ENCODE measurements at places on chromosomes 2 and 18.
A peak's percentile ranks its signal among the peaks of the same experiment; 100 is the strongest.

DNA sequence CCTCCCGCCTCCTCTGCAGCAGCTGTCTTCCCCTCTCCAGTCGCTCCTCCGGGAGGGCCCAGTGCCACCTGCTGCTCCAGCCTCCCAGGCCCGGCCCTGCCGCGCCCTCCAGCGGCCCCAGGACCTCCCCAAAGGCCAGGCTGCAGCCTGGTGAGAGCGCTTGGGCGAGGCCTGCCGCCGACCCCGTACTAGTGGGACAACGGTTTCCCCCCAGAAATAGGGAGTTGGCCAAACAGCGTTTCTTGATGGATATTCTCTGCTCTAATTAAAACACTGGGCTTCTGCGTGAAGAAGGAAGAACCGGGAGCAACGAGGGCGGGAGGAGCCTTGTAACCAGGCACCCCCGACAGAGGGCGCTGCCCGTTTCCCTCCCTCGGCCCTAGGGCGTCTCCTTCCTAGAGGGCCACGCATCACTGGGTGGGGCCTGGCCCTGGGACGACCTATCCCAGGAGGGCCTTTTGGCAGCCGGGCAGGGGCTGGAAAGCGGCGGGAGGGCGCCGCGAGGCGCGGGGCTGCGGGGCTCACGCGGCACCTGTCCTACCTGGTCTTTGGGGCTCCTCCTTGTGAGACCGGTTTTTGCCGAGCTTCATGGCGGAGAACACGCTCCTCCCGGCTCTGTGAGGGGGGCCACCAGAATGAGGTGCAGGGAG, 25.4 kb upstream of the OTOF start:
- peak; percentile 93 for DNase-seq

GRCh38 chr18:3150274-3150673, 69.5 kb downstream of the MYOM1 start:
- no peak for DNase-seq

GRCh38 chr2:69060938-69061501, 48.0 kb downstream of the ANTXR1 start:
- no peak for DNase-seq

GRCh38 chr18:70659036-70659925, 370.4 kb downstream of the SOCS6 start:
- DNase-seq: no peak

GRCh38 chr2:217742276-217742675, 260.5 kb downstream of the TNS1 start:
- no peak for DNase-seq

GRCh38 chr18:46332286-46332801, 228.2 kb downstream of the HAUS1 start:
- DNase-seq: no peak

DNA sequence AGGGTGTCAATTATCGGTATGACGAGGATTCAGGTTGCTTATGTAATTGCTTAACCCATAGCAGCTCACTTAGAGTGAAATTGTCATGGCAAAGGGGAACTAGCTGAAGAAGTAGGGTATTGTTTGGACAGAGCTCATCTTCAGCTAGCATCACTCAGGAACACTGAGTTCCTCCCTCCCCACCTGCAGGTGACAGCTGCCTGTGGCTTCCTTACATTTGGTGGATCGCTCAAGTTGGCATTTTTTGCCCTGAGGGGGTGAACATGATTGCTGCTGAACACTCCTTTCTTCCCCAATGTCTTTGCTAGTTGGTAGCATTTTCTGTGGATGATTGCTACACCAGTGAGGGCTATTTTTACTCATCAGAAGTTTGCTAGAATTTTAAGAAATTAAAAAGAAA, 86.7 kb upstream of the THUMPD2 start:
- no peak for DNase-seq

- no peak for DNase-seq
These were observed 389.3 kb upstream of the MYT1L start for GRCh38 chr2:2720351-2720750.

DNA sequence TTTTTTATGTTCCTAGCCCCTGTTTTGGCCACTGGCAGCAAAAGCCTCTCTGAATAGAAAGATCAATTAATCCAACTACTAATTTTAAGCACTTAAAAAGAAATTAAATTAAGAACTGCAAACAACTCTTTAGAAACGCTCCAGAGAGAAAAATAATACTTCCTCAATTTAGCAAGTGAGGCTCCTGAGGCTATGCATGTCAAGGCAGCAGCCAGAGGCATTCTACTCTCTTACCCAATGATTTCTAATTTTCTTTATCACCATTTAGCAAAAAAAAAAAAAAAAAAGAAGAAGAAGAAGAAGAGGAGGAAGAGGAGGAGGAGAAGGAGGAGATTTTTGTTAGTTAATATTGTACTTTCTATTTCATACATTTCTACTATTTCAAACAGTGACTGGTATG, 68.5 kb downstream of the TMEM237 start:
- no peak for DNase-seq

DNA sequence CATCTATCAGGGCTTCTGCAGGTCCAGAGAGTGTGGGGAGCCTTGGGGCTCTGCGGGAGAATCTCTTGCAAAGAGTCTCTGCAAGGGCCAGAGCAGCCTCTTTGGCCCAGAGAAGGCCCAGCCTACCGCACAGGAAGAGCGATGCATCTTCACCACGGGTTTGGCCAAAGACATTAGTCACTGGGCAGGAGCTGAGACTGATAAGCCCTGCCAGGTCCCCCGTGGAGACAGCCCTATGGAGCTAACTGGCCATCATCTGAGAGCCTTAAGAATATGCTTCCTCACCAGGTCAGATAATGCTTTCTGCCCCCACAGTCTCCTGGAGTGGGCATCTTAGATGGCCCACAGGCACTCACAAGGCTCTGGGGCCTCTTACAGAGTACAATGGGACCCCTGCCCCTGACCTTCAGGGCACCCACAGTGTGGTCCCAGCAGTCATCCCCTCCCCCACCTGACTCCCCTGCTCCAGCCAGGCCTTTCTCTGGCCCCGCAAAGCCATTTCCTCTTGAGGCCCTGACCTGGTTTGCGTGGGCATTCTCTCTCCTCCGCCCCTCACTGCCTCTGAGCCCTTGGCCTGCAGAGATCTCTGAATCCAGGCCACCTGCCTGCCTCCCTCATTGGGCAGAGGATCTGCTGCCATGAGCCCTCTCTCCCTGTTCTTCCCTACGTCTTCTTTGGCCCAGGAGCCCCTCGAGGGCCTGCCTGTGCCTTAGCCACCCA, 31.9 kb upstream of the MAPRE3 start:
- no peak for DNase-seq

DNA sequence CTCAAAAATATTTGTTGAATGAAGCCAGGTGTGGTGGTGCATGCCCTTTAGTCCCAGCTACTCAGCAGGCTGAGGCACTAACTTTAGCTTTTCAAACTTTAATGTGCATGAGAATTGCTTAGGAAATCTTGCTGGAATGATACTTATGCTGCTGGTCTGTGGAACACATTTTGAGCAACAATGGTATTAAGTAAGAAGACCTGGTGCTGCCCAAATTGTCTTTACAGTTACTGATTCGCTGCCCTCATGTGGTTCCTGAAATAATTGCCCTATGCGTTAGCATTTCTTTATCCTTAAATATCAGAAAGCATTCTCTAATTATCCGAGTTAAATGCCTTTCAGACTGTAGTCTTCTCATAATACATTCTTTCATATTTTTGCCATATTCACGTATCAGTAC, 76.0 kb upstream of the SESTD1 start:
- DNase-seq: no peak

- no peak for DNase-seq
These were observed 31.3 kb downstream of the DGKD start for GRCh38 chr2:233385489-233386044.

DNA sequence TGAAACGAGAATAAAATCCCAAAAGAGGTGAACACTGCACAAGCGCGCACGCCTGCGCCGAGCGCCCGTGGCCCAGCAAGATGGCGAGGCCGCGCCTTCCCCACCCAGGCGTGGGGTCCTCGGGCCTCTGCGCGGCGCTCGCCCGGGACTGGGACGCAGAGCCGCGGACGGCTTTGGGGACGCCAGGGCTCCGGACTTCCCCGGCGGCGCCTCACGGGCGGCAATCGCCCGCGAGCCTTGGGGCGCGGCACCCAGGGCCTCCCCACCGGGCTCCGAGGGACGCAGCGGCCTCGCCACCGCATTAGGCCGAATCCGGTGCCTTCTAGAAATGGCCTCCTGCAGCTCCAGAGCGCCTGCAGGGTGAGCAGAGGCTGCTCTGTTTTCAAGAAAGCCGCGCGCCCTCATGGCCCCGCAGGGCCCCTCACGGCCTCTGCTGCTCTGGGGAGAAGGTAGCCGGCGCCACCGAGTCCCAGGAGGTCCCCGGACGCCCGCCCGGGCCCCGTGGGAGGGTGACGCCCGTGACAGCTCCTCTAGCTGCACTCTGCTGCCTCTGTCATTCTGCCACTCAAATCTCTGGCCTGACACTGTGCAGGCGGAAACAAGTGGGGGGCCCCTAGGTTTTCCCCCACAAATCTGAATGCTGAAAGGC, 35.9 kb upstream of the POMC start:
- DNase-seq: peak; percentile 61

- no peak for DNase-seq
These were observed 191.7 kb upstream of the NDUFV2 start for GRCh38 chr18:8910843-8911242.

DNA sequence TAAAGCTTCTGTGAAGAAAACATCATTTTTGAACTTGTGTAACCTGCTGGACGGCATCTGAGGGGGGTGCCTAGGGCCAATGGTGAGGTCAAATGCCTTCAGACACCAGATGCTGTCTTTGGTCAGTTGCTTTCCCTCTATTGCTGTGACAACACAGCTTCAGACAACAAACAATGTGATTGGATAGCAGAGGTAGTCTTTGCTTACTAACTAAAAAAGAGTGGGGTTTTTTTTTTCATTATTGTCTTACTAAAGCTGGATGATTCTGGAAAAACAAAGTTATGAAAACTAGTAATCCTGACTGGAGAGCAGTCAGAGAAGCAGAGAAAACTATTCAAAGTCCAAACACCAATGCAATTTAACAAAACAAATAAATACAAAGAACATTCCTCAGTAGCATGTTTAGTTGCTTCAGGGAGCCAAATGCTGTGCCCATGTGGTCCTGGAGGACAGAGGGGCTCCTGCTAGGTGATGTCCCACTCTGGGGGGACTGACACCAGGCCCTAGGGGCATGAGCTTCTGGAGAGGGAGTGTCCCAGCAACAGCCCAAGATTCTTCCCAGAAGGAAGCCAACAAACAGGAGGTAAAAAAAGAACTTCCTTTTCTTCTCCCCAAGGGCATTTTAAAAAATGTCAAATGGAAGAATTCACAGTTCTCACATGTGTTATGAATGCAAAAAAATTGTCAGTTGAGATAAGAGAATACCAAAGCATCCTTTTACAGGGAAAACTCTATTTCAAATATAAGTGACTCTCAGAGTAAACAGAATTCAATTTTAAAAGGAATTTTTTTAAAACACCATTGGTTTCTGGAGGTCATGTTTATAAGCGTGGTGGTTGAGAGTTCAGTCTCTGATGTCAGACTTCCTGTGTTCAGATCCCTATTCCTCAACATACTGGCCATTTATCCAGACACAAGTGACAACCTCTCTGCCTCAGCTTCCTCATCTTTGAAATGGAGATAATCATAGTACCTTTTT, 181.1 kb upstream of the PGAP1 start:
- no peak for DNase-seq

DNA sequence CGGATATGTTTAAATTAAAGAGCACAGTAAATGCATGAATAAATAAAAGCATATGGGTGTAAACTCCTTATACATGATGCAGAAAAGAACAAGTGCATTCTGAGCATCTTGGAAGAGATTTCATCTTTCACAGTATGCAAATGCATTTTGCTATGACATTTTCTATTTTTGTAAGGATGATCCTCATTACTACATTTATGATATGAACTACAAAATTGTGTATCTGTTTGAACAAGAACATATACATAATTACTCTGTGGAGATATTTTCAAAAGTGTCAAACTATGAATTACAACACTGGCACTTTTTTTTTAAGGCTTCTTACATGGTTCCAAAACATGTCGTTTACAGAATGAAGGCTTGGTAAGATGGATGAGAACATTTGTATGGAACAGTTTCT, 184.1 kb upstream of the TMEM200C start:
- no peak for DNase-seq

- DNase-seq: no peak
These were observed 29.1 kb downstream of the PPM1B start for GRCh38 chr2:44197816-44198215.

- no peak for DNase-seq
These were observed 111.5 kb downstream of the DIS3L2 start for GRCh38 chr2:232073026-232073425.

GRCh38 chr2:38386377-38386776, 9.3 kb upstream of the ATL2 start:
- DNase-seq: no peak

GRCh38 chr18:58669731-58670378, 1.4 kb upstream of the MALT1 start:
- no peak for DNase-seq

GRCh38 chr2:222708274-222708710, 36.8 kb downstream of the MOGAT1 start:
- no peak for DNase-seq

DNA sequence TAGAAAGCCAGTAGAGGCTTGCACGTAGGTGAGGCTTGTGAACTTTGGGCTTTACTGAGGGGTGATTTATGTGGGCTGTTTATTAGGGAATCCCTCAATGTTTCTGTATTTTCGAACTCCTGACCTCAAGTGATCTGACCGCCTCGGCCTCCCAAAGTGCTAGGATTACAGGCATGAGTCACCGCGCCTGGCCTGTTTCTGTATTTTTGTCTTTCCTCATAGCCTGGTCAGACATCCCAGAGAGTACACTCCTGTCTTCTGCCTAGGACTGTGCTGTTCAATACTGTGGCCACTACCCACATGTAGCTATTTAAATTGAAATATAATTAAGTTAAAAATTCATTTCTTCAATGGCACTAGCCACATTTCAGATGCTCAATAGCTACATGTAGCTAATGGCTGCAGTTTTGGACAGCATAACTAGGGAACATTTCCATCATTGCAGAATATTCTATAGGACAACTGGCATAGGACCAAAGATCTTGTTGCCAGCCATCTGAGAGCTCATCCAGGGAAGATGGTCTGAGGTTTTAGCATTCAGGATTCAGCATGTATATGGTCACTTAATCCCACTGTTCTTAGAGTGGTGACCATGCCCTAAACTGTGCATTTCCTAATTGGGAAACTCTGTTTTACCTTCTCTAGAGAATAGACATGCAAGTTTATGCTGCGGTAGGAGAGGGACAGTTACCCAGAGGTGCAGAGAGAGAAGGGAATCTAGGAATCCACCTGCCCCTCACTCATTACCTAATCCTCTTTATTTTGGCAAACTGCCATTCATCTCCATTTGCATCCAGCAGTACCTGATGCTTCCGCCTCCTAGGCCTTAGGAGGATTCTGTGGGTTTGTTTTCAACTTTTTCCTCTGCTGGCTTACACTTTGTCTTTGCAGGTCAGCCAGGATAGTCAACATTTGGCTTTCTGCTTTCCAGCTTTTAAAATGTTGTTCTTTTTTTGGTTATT, 64.4 kb downstream of the LCLAT1 start:
- no peak for DNase-seq

DNA sequence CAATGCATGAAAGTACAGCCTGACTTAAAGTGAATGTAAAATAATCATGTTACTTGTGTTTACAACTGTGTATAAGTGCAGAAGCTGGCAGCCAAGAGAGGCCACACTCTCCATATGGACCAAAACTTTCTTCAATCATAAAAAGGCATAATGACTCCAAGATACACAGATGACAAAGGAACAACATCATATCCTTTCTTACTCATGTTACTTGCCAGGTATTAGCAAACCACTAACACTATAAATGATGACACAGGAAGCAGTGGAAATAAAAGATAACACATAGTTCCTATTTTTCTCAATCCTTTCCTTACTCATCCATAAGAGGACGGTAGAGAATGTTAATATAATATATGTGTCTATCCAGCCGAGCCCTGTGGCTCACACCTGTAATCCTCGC, 400.0 kb upstream of the CDH2 start:
- DNase-seq: no peak

Measured in GM12891 (cell line).